ENCODE measurements at places on chromosomes 16 and 17. TPM values are rescaled to one million over a fixed set of nuclear protein-coding genes. Genes with fewer than 3 reads are reported as not detected.

Gene GPR142
- total RNA-seq: not detected

Gene EMC6
- total RNA-seq: 164 TPM

Gene GGT6
- not detected for total RNA-seq

Gene CCL5
- 1.5 TPM for total RNA-seq

Gene CACNA1G
- total RNA-seq: 3.8 TPM

Gene TLCD3B
- total RNA-seq: 0.48 TPM

Gene WFIKKN2
- total RNA-seq: 0.03 TPM

Gene ABCC11
- 0.20 TPM for total RNA-seq

Gene ARL5C
- not detected for total RNA-seq

Gene ATP5PD
- 594 TPM for total RNA-seq

Gene SMIM36
- total RNA-seq: not detected

Gene SDR42E1
- 1.6 TPM for total RNA-seq

Data from A549 treated with RU486 at 1 μM for 4 hours (cell line).